ENCODE measurements at places on chromosomes 2 and 18.

- DNase-seq, result no peak
Measured at GRCh38 chr2:39380525-39381150, 56.4 kb downstream of the MAP4K3 start.

- DNase-seq, result no peak
Measured at GRCh38 chr2:18927525-18928232, 338.3 kb upstream of the NT5C1B start.

DNA sequence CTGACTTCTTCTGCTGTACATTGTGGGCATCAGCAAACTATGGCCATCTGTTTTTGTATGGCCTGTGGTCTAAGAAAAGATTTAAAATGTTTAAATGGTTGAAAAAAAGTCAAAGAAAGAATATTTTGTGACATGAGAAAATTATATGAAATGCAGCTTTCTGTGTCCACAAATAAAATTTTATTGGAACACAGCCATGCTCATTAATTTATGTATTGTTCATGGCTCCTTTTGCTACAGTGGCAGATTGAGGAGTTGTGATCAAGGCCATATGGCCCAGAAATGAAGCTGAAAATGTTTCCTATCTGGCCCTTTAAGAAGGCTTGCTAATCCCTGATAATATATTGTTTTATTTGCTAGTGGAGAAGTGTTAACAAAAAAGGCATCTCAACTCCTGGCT, 162.0 kb downstream of the SLC4A3 start:
- DNase-seq, result no peak

- no peak for DNase-seq
Measured at GRCh38 chr2:144115739-144116291, 404.1 kb downstream of the ZEB2 start.

DNA sequence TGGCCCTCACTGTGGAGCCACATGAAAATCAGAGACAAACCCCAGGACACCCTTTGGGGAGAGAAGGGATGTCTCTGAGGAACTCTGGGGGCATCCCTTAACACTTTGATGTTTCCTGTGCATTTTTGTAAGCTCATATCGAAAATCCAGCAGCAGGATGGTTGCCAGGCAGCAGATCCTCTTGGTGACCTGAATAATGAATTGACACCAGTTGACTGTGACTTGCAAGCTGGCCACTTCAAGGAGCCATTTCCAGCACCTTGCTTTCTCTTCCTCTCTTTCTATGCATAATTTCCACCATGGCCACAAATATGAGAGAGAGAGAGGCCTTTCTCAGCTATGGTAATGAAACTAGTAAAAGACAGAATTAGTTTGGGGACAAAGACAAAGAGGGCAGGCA, 91.7 kb downstream of the NRP2 start:
- DNase-seq, result no peak

DNA sequence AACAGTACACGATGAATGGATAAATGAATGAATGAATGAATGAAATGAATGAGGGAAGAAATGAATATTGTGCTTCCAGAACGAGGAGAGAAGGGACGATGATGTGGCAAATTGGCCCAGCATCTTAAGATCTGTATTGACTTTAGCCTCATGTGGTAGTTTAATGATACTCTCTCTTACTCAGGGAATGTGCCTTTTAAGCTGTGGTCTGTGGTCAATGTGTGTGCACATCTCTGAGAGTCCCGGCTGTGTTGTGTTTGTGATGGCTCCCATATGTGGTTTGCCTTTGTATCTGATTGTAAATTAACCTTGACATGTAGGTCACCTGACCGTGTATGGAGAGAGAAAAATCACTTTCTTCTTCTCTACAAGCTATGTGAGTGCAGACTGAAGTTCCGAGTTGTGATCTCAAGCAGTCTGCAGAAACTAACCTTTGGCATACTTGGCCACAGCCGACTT, 91.2 kb downstream of the NEDD4L start:
- DNase-seq, result no peak
